T-cell (primary cell): ENCODE measurements at places on chromosomes 13 and 19.

DNA sequence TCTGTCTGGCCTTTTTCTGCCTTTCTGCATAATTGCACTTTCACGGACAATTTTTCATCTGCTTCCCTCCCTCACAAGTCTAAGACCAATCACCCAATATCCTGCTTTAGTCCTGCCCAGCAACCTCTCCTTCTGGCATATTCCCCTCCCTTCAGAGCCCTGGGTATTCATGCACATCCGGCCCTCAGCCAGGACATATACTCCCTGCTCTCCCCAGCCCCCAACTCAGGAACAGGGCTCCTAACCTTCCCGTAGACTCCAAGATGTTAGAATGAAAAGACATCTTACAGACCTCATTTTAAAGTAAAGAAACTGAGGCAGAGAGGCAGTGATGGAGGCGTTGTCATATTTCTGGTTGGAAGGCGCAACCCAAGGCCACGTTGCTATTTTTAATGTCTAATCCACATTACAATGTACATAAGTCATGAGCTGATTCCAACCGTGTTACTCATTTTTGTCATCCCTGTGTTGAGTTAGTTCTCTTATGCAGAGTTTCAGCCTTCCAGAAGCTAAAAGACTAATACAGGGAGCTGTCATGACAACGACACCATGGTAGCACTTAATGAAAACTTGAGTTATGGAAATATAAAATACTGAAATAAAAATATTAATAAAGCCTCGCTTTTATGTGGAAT, 209.2 kb downstream of the TSHZ3 start:
- DNase-seq = no peak

DNA sequence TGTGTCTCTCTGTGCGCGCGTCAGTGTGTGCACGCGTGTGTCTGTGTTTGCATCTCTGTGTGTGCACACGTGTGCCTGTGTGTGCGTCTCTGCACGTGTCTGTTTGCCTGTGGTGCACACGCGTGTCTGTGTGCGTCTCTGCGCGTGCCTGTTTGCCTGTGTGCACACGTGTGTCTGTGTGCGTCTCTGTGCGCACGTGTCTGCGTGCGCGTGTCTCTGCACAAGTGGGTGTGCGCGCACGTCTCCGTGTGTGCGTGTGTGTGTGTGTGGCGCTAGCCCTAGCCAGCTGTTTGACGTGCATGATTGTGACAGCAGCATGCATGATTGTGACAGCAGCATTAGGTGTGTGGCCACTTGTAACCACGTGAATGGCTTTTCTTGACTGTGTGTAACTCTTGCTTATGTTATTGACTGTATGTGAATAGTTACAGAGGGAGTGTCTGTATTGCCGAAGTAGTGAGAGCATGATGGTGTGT, 31.1 kb downstream of the ZNF146 start:
- DNase-seq = no peak

DNA sequence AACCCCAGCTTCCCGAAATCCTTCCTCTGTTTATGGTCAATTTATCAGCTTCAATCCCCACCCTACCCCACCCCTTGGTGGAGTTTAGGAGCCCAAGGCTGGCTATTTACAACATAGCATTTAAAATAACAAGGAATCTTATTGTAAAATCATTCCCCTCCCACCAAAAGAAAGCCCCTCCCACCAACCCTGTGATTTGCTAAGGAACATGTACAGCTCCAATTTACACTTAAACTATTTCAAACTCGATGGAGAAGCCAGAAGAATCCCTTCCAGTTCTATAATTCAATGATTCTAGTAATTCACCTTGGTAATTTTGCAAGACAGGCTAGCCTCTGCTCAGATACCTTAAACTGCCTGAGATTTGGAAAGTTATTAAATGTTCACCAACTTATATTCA, 3.0 kb downstream of the LATS2 start:
- DNase-seq = no peak

- no peak for DNase-seq
These were observed 348.9 kb downstream of the UQCRFS1 start for GRCh38 chr19:28864024-28864503.

DNA sequence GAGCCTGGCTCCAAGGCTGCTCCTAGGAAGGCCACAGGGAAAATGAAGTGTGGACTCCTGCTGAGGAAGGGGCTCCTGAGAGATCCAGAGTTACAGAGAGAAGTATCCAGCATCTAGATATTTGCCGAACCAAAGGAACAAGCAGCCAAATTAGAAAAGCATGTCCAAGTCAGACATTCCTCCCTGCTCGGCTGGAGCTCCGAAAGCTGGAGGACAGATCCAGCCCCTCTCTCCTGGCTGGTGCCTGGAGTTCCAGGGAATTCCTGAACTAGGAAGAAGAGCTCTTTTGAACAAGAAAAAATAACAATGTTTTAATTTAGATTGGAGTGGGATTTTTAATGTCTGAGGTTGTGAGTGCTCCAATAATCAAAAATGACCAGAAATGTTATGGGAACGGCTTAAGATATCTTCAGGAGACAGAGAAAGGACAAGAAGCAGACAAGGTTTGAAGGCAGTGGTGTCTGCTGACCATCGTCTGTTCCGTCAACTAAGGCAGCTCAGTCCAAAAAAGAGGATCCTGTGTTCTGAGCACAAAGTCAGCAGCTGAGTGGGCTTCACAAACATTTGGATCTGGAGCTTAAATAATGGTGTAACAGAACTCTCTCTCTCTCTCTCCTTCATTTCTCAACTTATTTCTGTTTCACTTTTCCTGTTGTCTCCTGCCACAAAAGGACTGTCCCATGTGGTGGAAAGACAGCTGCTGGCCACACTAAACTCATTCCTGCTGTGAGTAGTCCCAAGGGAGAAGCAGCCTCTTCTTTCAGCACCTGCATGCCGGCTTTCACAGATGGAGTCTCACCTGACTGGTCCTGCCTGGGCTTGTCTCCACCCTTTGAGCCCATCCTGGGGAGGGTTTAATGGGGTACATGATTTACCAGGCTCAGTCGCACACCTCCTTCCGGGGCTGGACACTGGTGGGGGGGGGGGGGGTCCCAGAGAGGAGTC, 31.5 kb upstream of the IRS2 start:
- DNase-seq = no peak

- no peak for DNase-seq
These were observed 3.0 kb downstream of the ZMYM2 start for GRCh38 chr13:19961489-19961888.

- no peak for DNase-seq
These were observed 29.1 kb downstream of the GATAD2A start for GRCh38 chr19:19434483-19435045.

DNA sequence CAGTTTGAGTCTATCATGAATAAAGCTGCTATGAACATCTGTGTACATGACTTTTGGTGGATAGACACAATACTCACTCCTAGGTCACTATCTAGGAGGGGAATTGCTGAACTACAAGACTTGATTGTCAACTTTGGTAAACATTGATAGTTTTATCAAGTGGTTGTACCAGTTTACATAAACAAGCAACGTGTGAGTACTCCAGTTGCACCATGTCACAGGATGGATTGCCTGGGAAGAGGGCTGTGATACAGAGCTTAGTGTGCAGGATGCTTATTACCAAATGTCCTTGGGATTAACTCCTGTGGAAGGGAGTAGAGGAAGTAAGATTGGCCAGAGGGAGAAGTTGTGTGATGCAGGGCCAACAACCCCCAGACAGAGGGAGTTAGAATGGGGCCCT, 37.7 kb downstream of the RAP2A start:
- no peak for DNase-seq

- DNase-seq = no peak
These were observed 3.0 kb downstream of the CBY2 start for GRCh38 chr13:45704854-45705695.

- DNase-seq = no peak
These were observed 158.4 kb downstream of the RNF17 start for GRCh38 chr13:24922387-24922744.

- DNase-seq = no peak
These were observed 18.4 kb downstream of the GNA11 start for GRCh38 chr19:3112375-3113099.

DNA sequence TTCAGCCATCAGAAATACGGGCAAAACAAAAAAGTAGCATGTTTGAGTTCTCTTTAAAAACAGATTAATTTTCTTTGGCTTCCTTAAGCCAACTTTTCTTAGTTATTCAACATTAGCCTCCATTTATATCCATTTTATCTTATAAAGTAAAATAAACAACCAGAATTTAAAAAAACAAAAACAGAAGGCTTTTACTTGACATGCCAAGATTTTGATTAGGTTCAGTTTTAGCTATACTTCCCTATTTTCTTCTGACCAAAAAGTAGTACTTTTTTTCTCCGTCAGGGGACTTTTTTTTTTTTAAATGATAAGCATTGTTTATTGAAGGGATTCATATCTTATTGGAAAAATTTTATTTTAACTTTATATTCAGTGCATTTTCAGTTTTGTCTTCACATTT, 18.1 kb downstream of the RNASEH2B start:
- no peak for DNase-seq

GRCh38 chr13:110336681-110337080, 29.6 kb downstream of the COL4A2 start:
- DNase-seq = no peak
